T-helper 2 cell treated with Interferon-gamma antibody and Interleukin-4, amounts not matched to agents 5 μg/mL and 100 μg/mL, for 36 hours (primary cell): ENCODE measurements at places on chromosomes 1 and 21.
A peak's percentile ranks its signal among the peaks of the same experiment; 100 is the strongest.

GRCh38 chr1:43512681-43513080, 18.0 kb upstream of the PTPRF start:
- no peak for DNase-seq

- no peak for DNase-seq
Measured at GRCh38 chr1:2271841-2272655, 43.9 kb downstream of the SKI start.

- DNase-seq = no peak
Measured at GRCh38 chr1:169149555-169150286, 43.2 kb downstream of the ATP1B1 start.

- DNase-seq = no peak
Measured at GRCh38 chr1:15089258-15089992, 64.1 kb upstream of the TMEM51 start.

DNA sequence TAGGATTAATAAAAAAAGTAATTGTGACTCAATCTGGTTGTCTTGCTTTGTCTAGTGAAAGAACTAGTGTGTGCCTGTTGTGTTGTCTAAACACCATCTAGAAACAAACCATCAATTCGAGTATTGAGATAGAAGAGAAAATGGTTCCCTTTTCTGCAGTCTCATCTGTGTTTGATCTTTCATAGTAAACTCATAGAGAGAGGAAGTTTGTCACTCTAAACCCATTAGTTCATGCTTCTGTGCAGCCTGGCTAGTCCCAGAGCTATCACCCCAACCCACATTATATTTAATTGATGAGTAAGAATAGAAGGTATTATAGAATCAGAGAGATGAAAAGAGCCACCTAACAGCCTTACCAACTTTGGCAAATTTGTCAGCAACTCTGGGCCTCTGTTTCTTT, 99.5 kb downstream of the TGFB2 start:
- DNase-seq = no peak

DNA sequence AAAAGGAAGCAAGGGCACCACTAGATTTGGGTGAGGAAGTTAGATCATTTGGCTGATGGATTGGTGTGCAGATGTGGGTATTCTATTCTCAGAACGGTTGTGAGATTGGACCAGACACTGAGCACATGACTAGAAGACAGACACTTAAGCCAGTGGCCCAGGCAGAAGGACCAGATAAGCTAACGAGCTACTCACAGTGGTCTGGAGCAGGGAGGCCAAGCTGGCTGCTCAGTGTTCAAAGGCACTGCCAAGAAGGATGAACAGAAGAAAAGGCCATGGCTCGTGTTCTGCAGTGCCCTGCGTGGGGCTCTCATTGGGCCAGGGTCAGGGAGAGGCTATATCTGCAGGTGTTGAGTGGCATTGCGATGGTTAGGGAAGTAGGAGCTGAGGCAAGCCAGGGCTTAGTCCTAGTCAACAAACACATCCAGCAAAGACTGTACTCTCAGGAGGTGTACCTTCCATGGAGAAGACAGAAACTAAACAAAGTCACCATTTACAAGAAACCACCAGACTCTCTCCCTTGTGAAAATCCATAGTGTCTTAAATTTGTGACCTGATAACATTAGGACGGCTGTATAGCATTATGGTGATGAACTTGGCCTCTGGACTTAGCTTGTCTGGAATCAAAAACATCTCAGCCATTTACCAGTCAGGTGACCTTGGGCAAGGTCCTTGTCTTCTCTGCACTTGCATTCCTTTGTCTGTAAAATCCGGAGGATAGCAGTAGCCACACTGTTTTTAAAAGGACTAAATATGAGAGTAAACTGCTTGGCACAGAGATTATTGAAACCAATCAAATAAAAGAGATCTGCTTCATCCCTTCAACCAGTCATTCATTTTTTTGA, 274.5 kb downstream of the SIPA1L2 start:
- no peak for DNase-seq

DNA sequence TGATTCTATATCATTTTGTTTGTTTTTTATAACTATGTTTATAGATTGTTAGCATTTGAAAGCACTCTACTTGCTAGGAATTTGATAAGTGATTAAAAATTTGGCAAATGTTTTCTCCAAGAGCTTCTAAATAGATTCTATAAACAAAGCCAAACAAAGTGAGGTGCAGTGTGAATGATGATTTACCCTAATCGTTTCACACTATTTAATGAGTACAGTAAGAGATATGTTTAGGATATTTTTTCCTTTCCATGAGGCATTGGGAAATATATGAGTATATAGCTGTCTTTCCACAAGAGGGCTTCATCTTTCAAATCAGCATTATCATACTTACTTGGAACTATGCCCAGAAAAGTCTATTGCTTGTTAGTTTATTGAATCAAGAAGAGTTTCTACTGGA, 277.0 kb upstream of the BRINP3 start:
- no peak for DNase-seq

- no peak for DNase-seq
Measured at GRCh38 chr1:211596418-211597181, 17.6 kb upstream of the SLC30A1 start.

DNA sequence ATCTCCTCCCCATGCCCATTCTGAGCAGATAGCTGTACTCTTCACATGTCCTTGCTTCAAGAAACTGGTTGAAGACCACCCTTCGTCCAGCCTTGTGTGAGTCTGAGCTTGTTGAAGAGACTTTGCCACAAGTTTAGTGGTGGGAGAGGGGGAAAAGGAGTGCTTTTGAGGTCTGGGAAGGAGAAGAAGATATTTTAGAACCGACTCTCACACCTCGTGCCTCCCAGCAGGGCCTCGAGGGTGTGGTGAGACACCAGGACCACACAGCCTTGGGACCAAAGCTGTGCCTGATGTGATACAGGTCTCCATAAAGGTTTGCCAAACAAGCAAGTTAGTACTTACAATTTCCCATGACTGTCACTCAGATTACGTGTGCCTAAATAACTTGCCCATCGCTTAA, 201.8 kb downstream of the DYRK1A start:
- no peak for DNase-seq

GRCh38 chr1:113048064-113048463, 24.9 kb upstream of the LRIG2 start:
- DNase-seq = no peak

DNA sequence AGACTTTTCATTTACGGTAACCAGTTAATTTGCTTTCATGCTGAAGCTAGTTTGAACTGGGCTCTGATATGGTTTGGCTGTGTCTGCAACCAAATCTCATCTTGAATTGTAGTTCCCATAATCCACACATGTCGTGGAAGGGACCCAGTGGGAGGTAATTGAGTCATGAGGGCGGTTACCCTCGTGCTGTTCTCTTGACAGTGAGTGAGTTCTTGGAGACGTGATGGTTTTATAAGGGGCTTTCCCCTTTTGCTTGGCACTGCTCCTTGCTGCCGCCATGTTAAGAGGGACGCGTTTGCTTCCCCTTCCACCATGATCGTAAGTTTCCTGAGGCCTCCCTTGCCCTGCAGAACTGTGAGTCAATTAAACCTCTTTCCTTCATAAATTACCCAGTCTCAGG, 10.3 kb upstream of the FHAD1 start:
- no peak for DNase-seq

DNA sequence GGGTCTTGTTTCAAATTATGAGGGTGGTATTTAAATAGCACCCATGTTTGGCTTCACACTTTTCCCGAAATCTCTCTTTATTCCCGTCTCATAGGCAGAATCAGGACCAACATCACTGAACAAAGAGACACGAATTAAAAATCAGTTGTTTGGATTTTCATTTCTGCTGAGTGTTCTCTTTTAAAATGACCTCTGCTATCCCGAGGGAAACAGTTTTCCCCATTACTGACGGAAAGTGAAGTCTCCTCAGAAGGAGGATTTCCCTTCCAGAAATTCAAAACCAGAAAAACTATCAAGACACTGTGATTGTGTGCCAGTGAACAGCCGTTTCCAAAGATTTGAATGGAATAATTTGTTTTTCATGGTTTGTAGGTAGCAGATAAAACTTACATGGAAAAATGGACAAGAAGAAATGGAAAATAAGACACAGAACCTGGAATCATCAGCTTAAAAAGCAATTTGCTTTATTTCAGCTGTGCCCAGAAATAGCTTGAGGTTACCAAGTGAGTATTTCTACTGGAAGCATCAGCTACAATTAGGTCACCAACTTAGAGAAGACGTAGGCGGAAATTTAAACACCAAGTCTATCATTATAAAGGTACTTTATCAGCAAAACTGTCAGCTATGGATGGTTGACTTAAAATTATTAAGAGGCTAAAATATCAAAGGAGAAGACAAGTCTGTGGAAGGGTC, 68.5 kb downstream of the RUNX1 start:
- no peak for DNase-seq

- DNase-seq = no peak
Measured at GRCh38 chr1:193626695-193627094, 440.3 kb upstream of the B3GALT2 start.

- no peak for DNase-seq
Measured at GRCh38 chr1:198543670-198544260, 3.3 kb upstream of the ATP6V1G3 start.

DNA sequence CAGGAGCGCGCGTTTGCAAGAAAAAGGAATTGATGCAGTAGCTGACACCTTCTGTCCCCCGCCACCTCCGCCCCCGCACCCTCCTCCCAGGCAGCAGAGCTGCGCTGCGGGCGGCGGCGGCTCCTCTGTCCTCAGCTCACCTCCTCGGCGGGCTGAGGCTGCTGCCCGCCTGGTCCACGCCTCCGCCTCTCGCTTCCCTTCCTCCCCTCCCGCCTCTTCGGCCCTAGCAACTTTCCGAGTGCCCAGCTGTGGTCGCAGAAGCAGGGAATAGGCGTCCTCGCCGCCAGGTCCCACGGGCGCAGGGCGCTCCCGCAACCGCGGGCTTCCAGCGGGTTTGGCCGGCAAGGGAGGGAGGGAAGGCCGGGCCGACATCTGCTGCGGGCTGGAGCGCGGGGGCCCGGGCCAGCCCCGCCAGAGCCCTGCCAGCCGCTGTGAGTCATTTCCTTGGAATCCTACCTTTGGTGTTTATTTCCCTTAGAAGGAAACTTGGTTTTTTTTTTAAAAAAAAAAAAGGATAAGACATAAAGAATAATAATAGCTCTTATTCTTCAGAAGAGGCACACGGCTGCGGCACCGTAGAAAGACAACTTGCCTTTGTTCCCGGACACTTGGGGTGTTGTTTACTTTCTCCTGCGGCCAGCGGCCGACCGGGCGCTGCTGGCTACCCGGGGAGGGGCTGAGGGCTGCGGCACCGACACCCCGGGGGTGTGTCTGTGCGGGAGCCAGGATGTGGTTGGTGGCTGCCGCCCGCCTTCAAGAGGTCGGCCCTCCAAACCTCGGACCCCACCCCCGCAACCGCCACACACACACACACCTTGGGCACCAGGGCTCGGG, 1.1 kb downstream of the SERTAD4 start:
- no peak for DNase-seq

DNA sequence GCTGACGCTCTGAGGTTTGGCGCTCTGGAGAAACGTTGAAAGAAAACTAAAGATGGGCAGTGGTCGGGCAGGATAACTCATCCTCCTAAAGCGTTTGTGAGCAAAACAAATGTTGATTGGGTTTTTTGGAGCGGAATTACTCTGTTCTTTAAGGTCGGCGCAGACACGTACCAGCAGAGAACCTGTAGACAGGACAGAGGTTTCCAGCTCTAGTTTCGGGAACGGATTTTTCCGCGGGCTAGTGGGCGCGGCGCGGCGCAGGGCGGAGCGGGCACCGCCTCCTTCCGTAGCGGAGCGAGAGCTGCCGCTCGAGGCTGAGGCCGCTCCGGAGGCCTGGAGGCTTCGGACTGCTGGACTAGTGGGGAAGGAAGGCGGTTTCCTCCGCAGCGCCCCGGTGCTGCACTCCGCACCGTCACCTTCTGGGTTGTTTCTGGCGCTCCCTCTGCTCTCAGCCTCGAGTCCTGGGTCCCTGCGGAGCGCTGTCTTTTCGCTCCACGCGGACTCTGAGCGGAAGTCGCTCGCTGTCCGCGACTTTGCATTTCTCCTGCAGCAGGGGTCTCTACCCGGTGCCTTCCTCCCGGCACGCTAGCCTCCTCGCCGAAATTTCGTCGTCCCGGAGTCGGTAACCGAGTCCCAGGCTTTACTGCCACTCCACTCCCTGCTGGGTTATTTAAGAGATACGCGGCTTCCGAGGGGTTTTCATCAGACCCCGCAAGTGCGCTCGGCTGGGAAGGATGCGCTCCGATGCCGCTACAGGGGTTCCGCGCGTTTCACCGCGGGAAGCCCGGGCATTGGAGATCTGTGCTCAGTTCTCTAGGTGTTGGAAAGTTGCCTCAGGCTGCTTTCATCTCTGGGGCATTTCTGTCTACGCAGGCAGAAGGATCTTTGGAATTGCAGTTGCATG, 7.0 kb downstream of the FOXD2 start:
- peak; percentile 43 for DNase-seq

- DNase-seq = no peak
Measured at GRCh38 chr1:152858062-152858461, 1.7 kb upstream of the LCE7A start.

DNA sequence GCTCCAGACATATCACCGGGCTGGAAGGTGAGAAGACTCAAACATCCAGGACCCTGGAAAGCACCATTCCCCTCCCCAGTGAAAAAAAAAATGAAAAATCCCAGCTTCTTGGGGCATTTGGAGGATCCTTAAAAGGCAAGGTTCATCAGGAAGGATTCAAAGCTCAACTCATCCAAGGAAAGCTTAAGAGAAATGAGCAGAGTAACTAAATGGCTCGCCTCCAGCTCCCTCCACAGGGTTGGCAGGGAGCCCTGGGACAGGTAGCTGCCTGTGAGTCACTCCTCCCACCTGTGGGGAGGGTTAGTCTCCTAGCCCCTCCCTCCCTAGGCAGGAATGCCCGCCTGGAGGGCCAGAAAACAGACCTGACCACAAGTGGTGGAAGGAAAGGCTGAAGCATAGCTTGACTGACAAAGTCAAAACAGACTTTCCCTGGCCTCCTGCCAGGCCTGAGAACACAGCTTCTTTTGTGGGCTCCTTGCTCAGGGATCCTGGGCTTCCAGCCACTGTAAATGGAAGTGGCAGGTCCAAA, 712 bp upstream of the LAMB3 start:
- peak; percentile 60 for DNase-seq
